ENCODE measurements at places on chromosomes 2 and 18.

GRCh38 chr2:159738509-159739390 lies 26.4 kb downstream of the MARCHF7 start:
- DNase-seq: no peak

DNA sequence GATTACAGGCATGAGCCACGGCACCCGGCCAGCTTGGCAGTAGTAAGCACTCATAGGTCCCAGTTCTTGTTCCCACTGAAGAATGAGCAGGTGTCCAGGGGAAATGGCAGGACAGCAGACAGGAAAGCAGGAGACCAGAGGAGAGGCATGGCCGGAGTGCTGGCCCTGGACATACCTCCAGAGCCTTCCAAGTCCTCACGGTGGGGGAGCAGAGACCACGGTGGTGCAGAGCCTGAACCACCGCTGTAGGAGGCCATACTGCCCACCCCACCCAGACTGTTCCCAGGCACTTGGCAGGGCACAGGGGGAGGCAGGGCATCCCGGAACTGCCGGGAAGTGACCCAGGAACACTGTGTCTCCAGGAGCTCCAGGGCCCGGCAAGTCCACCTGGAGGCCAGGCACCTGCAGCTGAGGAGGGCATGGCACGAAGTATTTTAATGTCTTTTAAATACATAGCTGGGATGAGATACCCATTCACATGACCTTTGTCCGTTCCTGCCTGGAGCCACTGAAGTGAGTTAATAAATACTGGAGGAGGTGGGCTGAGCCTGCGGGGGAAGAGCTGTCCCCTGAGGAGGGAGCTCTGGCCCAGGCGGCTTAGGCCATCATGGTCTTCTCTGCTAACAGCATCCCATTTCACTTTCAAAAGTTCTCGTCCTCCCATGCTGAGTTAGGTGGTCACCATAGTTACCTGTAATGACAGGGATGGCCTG lies 49.7 kb upstream of the TFCP2L1 start:
- DNase-seq: no peak

GRCh38 chr18:22345718-22346117 lies 72.0 kb downstream of the CTAGE1 start:
- no peak for DNase-seq

DNA sequence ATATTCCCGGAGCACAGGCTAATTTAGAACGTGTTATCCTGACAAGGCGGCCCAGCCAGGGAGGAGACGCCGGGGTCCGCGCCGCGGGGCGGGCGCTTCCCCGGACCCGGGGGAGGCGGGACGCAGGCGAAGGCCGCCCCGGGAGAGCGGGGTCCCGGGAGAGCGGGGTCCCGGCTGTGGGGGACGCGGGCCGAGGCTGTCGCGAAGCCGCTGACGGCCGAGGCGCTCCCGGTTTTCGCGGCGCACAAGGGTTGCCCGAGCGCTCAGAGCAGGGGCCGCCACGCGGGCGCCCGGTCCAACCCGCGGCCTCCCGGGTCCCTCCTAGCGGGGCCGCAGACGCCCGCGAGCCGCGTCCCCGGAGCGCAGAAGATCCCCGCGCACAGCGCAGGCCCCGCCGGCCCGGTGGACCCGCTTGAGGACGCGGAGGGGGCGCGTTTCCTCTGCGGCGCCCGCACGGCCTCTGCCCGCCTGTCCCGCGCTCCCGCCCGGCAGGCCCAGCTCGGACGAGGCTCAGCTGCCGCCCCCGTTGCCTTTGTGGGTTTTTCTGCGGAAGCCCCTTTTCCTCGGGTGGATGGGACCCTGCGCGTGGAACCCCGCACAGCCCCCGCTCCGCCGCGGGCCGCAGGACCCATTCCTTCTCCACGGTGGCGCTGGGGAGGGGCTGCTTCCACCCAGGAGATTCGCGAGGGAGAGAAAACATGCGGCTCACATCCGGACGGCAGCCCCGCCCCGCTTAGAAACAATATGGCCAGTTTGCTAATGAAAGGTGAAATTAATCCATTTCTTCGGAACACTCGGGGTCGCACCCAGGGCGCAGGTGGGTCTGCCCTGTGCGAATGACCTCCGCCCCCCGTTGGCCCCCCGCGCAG lies 9.6 kb upstream of the KCNG2 start:
- no peak for DNase-seq

GRCh38 chr2:52017646-52018235 lies 985.8 kb upstream of the NRXN1 start:
- DNase-seq: no peak

DNA sequence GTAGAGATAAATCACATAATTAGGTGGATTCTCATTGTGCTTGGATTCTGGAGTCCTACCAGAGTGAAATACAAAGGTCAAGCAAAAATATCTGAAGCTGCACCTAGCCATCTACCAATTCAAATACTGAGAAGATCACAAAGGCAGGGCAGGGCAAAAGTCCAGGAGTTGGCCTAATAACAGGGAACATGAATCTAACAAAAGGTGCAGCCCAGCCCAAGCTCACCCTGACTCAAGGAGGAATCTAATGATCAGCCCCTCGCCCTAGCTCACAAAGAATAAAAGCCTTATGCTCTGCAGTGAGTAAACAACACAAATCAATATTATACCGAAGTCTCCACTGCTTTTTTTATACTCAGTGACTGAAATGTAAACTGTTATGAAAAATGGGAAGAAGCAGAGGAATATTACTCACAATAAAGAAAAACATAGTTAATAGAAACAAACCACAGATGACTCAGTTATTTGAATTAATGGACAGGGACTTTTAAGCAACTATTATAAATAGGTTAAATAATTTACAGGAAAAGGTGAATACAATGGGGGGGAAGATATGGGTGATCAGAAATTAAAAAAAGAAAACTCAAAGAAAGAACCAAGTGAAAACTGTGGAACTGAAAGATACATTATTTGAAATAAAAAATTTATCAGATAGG lies 49.5 kb downstream of the ANTXR1 start:
- DNase-seq: no peak

DNA sequence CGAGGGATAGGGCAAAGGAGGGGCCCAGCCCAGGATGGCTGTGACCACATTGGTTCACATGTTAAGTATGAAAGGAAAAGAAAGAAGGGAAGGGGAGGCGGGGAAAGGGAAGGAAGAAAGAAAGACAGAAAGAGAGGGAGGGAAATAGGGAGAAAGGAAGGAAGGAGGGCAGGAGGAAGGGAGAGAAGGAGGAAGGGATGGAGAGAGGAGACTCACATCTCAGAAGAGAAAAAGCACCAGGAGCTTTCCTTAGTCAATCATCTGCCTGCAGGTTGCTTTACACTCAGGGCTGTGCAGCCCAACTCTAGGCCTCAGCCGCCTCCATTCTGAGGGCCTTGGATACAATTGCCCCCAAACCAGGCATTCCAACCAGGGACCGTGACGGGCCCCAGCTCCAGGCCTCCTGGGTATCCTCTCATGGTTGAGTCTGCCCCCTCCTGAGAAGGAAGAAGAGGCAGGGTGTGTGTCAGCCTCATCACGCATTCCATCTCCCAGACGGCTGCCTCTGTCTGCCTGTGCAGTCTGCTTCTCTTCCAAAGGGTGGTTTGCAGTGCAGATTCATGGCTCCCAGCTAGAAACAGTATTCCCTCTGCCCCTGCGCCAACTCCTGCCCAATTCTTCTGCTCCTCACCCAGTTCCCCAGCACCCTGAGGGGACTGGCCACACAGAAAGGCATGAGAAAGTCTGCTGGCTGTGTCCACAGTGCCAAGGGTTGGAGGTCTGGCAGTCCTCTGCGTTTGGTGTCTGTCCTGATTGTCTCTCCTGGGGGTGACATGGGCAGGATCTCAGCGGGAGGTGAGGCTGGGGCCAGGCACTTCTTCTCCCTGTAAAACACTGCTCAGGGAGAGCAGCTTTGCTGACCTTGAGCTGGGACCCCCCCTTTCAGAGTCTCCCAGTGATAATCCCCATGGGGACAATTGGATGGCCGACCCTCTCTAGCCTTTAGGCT lies 163.3 kb downstream of the SMAD7 start:
- DNase-seq: no peak

DNA sequence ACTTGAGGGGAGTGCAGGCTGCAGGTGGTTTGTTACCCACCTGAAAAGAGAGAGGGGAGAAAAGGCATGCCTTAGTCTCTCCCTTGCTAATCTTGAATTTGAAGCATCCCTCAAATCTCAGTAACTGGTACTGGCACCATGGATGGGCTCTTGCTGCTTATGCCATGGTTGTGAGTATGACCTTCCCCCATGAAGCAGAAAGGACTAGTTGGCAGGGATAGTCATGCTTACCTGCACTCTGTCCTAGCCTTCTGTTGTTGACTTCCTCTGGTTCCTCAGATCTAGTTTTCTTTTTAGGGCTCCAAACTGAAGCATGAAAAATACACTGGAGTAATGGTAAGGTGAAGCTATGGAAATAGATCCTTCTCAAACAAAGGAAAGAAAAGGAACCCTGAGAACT lies 191.2 kb downstream of the SPAG16 start:
- DNase-seq: no peak

- DNase-seq: no peak
Measured at GRCh38 chr2:144452989-144453336, 67.0 kb downstream of the ZEB2 start.

- DNase-seq: no peak
Measured at GRCh38 chr2:184371641-184372040, 226.7 kb upstream of the ZNF804A start.

DNA sequence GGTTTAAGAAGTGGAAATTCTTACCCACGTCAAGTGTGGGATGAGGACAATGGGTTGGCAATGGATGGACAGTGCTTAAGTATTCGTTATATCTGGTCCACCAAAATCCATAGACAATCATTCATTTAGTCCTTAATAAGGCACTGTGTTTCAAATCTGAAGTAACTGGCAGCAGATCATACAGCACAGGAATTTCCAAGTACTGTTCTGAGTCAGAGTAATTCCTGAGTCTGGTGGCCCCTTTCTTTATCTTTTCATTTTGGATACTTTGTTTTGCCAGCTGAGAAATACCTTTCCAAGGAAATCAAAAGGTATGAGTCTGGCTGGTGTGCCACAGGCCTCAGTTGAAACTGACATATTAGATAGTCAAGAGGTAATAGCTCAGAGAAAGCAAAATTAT lies 31.4 kb upstream of the CCDC102B start:
- DNase-seq: no peak

DNA sequence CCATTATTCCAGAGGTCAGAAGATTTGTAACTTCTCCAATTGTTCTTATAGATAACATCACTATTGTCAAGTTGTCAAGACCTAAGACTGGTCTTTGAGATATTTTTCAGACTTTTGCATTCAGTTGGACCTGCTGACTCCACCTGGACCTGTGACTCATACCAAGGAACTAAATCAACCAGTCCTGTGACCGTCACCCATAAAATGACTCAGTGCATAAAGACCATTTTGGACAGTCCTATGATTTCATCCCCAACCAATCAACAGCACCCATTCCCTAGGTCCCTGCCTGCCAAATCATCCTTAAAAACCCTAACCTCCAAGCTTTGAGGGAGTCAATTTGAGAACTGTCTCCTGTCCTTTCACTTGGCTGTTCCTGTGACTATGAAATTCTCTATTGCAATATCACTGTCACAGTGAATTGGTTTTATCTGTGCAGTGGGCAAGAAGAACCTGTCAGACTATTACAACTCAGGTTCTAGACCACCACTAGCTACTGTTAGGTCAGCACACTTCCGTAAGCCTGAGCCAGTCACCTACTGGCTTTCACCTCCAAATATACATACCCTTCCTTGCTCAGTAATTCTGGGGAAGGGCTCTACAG lies 17.1 kb downstream of the DPP4 start:
- no peak for DNase-seq

DNA sequence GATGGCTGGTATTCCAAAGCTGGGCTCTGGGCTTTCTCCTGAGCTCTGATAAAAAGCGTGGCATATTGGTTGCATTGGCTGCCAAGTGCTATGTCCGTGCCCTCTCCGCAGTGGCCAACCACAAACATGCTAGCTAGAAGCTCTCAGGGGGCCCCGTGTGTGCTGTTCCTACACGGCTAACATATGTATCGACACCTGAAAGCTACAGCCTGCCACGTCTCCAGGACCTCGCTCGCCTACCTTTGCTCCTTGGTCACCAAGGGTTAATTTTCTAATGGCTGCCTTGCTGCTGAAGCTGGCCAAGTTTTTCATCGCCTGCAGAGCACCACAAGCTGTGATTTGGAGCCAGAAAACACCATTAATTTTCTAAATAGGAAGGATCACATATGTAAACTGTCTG lies 888.4 kb downstream of the BCL11A start:
- no peak for DNase-seq

DNA sequence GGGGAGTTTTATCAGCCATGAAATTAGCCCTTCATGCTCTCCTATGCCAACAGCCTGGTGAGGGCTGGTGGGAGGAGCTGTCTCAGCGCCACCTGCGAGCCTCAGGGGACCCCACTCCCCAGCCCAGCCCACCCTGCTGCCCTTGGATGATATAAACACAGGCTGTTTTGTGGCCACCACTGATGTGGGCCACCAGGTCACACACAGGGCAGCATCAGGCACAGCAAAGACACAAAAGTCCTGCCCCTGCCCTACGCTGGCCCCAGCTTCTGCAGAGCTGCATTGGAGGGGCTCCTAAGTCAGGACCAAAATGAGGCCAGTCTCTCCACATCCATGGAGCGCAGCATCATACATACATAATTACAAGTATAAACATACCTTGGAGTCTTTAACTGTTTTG lies 110.6 kb upstream of the TEX51 start:
- no peak for DNase-seq

DNA sequence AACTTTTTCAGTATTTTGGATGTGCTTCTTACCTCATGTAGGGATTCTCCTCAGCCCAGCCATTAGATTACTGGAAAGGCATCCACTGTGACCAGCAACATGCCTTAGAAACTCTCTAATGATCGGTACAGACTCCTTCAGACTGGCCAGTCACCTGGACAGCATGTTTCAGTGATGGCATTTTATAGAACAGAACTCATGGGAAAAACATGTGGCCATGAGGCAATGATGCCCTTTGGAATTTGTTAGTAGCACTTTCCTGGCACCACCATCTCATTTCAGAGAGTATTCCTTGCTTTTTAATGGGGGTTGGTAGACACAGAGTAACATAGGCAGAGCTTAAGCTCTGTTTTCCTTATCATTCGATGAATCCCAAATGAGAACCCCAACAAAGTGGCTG lies 72.1 kb upstream of the FAM98A start:
- DNase-seq: no peak

Measured in stimulated activated CD4-positive, alpha-beta T cell treated with anti-CD3 and anti-CD28 coated beads, Interleukin-4, amount 100 ng/mL, for 24 hours (primary cell).